Suppressor macrophage treated with lipopolysaccharide for 4 hours (primary cell): ENCODE measurements at places on chromosomes 7 and 10.

- no peak for DNase-seq
These were observed 111.8 kb downstream of the TBXAS1 start for GRCh38 chr7:139940866-139941265.

DNA sequence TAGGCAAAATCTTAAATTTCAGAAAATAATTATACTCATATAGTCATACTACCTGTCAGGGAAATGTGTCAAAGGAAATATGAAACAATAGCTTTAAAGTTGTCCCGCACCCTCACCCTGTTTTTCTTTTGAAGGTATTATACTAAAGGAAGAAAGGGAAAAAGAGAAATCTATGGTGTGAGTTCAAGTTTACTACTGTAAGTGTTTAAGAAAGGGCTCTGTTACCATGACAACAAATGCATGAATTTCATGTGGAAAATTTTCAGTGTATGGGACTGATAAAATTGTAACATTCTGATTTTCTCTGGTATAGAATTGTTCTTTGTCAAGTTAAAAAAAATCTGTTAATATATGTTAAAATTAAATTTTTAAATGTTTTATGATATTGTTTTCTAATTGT lies 229.8 kb downstream of the ADK start:
- no peak for DNase-seq

DNA sequence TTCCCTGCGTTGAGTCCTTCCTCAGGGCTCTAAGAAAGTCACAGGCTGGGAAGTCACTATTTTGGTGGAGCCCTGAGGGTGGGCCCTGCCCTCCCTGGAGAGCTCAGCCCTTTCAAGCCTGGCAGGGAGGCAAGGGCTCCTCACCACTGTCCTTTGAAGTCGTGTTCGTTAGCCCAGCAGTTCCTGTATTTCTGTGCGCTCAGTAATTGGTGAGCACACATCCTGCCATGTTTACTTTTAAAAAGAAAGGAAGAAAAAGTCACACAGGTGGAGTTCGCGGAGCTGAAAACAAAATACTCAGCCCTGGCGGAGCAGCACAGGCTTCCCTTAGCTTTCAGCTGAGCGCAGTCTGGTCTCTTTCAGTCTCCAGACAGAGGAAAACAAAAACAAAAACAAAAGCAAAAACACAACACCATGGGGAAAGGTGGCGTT lies 37.1 kb downstream of the PRKCQ start:
- no peak for DNase-seq

GRCh38 chr7:146683439-146683838 lies 566.8 kb downstream of the CNTNAP2 start:
- DNase-seq = no peak

GRCh38 chr7:17497549-17498167 lies 199.2 kb downstream of the AHR start:
- no peak for DNase-seq

- no peak for DNase-seq
These were observed 46.5 kb downstream of the VCL start for GRCh38 chr10:74044419-74044818.

GRCh38 chr10:72020914-72021809 lies 57.0 kb downstream of the CHST3 start:
- no peak for DNase-seq

GRCh38 chr7:157150882-157151281 lies 12.2 kb downstream of the UBE3C start:
- no peak for DNase-seq

DNA sequence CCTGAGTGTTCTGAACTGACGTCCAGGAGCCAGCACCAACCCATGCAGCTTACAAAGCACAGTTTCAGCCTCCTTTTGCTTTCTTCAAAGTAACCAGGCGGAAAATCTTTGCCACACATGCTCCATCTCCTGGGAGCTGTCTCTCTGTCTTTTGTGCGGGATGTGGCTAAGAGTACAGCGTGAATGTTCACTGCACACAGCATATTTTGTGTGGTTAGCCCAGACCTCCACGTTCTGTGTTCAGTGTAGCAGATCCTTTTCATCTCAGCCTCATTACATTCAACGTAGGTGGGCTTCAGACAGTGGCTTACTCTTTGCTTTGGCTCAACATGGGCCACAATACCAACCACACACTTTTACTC lies 200.8 kb downstream of the TNS3 start:
- DNase-seq = no peak

GRCh38 chr10:88114368-88114767 lies 250.9 kb downstream of the PTEN start:
- peak; percentile 73 for DNase-seq

DNA sequence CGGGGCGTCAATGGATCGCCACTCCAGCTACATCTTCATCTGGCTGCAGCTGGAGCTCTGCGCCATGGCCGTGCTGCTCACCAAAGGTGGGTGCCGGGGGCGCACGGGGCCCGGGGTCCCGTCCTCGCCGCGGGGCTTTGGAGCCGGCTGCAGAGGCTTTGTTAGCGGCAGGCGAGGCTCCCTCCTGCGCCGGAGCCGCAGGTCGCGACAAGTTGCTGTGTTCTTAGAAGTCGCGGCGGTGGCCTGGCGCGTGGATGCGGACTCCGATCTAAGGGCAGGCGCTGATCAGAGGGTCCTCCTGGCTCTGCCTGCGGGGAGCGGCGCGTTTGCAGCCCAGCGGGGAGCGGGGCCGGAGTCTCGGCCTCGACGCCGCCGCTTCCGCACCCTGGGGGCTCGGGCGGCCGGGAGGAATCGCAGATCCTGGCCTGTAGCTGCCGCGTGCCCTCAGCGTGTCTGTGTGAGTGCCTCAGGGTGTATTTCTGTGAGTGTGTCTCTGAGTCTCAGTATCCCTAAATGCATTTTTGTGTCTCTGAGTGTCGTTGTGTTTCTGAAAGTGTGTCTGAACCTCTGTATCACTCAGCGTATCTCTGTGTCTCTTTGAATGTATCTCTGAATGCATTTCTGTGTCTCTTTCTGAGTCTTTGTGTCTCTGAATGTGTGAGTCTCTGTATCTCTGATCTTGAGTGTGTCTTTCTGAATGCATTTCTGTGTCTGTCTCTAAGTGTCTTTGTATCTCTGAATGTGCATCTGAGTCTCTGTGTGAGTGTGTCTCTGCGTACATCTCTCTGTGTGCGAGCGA lies 766 bp downstream of the BAMBI start:
- DNase-seq = peak; percentile 21

GRCh38 chr10:70348228-70348850 lies 34.1 kb downstream of the LRRC20 start:
- DNase-seq = peak; percentile 61

DNA sequence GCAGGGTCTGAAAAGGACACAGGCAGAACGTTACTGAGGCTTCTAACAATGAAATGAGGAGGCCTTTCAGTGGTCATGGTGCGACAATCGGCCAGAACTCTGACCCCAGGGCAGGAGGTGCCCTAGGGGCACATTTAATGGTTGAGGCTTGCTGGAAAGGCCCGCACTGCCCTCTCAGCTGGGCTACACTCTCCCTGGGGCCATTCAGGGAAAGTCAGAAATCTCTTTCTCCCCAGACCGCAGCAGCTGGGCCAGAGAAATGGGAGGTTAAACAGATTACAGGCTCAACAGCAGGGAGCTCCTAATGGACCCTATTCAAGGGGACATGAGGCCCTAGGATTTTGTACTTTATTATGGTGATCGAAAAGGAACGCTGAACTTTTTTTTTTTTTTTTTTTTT lies 85.6 kb upstream of the FGFR2 start:
- no peak for DNase-seq

DNA sequence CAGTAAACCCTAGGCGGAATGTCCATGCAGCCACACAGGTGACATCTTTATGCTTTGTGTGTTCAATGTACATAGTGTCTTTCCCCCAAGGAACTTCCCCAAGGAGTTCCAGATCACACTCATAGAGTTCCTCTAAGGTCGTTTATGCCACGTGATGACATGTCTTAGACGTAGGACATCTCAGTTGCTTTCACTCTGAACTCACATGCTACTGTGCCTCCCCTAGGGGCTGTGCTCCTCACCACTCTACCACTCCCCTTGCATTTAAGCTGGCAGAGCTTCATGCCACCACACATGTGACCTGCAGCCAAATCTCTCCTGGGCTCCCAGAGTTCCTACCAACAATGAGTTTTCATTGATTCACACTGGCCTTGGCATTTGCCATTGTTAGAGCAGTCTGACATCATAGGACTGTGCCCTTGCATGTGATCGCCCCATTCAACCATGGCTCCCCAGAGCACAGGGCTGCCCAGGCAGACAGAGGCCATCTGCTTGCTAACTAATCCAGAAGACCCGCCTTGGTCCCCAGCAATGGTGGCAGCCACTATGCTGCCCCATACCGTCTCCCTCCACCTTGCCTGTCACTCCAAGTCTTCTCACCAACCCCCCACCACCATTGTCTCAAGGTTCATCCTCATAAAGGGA lies 95.3 kb upstream of the MACROH2A2 start:
- DNase-seq = peak; percentile 82

GRCh38 chr10:116169782-116170445 lies 103.1 kb downstream of the GFRA1 start:
- no peak for DNase-seq

- no peak for DNase-seq
These were observed 8.8 kb downstream of the INPP5F start for GRCh38 chr10:119734396-119735332.

GRCh38 chr7:115230882-115231571 lies 309.1 kb downstream of the MDFIC start:
- peak; percentile 52 for DNase-seq

GRCh38 chr7:4960363-4960762 lies 1.4 kb upstream of the MMD2 start:
- DNase-seq = no peak
